ENCODE measurements at places on chromosomes 7 and 10.

DNA sequence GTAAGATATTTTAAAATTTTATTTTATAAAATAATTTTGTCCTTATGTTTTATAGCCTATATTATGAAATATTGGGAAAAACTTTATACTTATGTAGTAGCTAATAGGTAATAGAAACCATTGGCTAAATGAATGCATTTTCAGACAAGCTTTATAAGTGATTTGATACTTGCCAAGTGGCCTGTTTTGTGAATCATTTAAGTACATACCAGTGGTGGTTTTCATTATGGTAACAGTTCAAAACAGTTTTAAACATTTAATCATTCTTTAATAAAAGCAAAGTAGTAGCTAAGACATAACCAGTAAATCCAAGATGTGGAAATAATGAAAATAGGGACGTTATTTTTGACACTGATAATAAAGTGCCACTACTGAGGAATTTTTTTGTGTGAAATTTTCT lies 182.2 kb downstream of the PHF14 start:
- no peak for DNase-seq

GRCh38 chr7:142478479-142479220 lies 220.8 kb upstream of the PRSS58 start:
- DNase-seq: no peak

GRCh38 chr7:133886797-133887196 lies 240.3 kb upstream of the LRGUK start:
- DNase-seq: no peak

- DNase-seq: no peak
Measured at GRCh38 chr10:70695241-70696030, 23.1 kb downstream of the ADAMTS14 start.

DNA sequence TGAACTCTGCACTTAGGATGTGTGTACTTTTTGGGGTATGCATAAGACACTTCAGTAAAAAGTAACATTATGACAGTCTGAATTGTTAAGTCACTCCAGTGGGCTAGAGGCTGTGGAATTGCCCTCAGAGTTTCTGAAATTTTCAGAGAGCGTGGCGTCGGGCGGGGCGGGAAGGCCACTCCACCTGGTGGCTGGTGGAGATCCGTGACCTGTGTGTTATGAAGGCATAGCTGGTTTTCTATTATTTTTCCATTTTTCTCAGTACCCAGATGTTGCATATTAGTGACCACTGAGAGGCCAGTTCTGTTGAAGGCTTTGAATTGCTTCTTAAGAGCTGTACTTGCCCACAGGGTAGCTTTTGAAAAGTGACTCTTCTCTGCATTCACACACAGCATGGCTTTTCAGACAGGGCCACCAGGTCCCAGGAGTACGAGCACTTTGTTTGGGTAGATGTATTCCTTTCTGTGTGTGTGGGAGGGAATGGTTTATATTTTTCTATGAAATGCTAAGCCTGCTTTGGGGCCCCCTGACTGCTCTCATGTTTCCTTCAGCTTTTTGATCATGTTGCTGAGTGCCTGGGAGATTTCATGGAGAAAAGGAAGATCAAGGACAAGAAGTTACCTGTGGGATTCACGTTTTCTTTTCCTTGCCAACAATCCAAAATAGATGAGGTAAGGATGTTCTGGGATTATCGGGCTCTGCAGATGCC lies 52.3 kb downstream of the TACR2 start:
- no peak for DNase-seq

DNA sequence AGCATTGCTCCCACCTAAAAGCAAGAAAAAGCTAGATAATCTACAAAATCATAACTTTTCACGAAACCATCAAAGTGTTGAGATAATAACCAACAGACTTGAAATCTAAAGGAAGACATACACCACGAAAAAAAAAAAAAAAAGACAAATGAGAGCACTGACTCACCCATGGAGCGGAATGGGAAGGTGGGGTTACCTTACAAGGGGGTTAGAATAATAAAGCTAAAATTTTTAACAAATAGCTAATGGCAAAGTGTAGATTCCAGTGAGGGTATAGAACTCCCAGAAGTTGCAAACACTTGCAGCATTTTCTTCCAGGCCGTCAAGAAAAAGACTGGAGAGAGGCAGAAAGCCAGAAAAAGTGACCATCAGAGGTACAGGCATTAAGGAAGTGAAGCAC lies 27.2 kb downstream of the IPMK start:
- no peak for DNase-seq

GRCh38 chr10:130998642-130999041 lies 312.9 kb downstream of the TCERG1L start:
- DNase-seq: no peak

Data from stimulated activated CD4-positive, alpha-beta T cell treated with anti-CD3 and anti-CD28 coated beads, Interleukin-2, amount 100 ng/mL, for 48 hours (primary cell).